ENCODE measurements at places on chromosomes 5 and 9.

DNA sequence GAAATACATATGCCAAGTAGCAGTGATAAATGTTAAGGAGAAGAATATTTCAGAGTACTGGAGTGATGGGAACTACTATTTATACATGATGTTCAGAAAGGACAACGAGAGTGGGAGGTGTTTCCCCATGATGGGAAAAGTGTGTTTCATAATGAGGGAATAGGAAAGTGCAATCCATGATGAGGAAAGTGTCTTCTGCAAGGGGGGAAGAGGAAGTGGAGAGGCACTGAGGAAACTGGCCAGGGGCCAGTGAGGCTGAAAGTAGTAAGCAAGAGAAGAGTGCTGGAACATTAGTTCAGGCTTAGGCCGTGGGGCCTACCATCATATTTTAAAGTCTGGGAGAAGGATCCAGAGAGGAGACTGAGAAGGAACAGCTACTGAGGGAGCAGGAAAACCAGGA is 327.2 kb downstream of the SLF1 start:
- no peak for DNase-seq

- no peak for DNase-seq
These were observed 62.9 kb upstream of the IRX4 start for GRCh38 chr5:1945606-1946005.

DNA sequence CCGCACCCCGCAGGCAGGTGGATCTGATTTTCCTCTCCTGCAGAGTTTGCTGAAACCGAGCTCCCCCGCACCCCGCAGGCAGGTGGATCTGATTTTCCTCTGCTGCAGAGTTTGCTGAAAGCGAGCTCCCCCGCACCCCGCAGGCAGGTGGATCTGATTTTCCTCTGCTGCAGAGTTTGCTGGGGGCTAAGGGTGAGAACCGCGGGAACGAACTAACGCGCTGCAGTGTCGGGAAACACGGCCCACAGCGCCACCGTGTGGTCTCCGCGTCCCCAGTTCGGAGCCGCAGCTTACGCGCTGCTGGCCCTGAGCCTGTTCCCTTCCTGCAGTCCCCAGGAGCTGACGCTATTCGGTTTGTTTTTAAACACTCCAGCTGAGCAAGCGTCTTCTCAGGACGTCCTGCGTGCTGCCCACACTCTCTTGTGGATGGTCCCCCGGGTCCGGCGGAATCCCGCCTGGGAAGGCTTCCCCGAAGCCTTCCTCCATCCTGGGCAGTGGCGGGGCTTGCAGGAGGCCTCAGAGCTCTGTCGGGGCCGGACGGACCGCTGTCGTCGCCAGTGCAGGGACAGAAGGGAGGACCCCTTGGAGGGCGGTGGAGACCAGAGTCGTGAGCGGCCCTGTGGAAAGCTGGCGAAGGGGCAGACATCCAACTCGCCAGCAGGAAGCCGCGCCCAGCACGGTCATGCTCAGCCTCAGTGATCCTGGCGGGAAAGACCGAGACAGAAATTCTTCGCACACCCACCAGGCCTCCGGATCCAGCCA is 121.2 kb upstream of the LPCAT1 start:
- DNase-seq = peak; percentile 76

- no peak for DNase-seq
These were observed 42.4 kb downstream of the STRBP start for GRCh38 chr9:123225995-123226394.

- no peak for DNase-seq
These were observed 36.2 kb downstream of the PTCD2 start for GRCh38 chr5:72356361-72356760.

DNA sequence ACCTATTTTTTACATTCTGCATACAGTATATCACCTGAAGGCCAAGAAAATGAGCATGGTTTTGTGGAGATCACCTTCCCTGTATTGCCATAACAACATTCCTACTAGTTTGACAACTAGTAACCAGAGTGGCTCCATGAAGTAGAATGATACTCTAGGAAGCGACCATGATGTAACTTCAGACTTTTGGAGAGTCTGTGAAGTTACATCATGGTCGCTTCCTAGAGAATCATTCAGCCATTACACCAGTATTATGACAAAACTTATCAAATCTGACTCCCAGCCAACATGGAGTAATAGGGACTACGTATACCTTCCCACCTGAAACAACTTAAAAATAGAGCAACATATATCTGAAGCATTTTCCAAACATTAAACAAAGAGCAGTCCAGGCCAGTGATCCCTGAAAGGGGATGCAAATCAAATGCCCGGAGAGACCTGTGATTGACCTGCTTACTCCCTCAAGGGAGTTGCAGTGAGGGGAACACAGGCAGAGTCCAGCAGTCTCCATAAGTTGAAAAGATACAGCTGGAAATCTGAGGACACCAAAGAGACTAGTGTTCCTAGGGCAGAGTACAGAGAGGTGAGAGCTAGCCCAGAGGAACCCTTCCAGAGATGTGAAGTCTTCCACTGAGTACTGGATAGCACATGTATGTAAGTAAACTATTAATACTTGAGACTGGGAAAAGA is 7.8 kb downstream of the ECM2 start:
- DNase-seq = no peak

DNA sequence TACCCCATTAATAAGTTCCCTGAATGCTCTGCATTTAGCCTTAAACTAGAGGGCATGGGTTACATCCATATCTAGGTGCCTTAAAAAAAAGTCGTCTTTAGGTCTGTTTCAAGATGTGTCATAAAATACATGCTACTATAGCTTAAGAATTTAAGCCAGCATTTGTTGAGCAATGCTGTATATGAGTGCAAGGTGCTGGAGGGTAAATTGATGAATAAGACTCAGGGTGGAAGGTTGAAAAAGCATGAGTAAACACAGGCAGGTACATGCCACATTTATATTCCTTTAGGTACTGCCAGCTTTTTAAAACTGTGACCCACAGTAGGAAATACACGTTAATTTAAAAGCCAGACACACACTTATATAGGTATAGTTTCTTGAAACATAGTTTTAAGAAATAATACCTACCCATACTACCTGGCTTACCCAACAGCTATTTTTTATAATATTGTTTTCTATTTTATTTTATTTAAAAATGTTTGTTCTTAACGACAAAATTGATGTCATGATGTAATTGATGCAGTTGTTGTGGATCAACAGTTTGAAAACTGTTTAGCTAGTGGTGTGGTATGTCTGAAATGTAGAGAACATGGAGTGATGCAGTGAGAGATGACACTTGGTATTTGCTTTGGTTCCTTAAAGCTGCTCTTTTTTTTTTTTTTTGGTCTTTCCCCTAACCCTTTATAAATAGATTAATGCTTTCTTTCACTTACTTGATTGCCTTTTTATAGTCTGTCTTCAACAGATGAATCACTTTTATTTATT is 3.9 kb downstream of the HMGCR start:
- DNase-seq = no peak

GRCh38 chr5:137486707-137487106 is 12.4 kb downstream of the SPOCK1 start:
- no peak for DNase-seq

DNA sequence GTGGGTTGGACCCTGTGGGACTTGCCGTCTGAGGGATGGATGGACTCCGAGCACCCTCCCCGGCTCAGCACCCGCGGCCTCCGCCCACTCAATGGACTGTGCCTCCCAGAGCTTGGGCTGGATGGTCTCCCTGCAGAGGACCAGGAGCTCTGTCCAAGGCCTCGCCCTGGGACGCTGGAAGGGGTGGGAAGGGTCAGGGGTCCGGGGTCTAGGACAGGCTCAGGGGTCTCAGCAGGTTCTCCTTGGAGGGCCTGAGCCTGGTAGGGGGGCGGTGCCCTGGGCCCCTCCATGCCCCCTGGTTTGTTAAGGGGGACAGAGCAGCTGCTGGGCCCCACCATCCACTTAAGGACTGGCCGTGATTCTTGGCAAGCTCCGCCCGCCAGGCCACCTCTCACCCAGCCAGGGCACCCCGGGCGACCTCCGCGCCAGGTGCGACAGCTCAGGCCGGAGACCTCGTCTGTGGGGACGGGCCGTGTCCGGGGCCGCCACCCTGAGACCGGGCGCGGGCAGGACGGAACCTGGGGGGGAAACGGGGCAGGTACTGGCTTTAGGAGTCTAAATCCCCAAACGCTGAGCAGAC is 29.2 kb downstream of the EXOC3 start:
- no peak for DNase-seq

DNA sequence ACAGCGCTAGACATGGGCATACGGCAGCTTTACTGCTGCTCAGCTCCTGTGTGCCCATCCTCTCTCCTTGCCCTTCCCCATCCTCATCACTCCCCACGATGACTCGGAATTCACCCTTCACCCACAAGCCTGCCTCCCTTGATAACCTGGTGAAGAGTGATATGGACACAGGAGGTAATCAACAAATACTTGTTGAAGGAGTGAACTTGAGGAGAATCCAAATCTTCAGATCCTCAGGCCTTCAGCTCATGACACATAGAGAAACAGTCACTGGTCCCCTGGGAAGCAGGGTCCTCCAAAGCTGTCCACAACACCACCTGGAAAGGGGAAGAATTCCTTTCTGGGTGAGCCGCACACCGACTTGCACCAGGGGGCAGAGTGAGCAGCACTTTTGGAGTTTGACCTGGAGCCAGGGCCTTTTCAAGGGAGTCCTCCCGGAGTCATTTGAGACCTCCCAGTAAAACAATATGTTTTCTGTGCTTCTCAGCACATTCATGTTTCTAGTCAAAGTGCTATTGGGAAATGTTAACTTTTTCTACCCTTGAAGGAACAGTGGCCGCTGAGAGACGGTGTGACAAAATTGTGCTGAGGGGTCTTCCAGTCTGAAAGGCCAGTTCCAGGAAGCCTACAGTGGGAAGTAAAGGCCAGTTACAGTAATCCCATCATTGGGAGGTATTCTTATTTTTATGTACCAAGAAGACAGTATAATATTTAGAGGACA is 332.3 kb downstream of the CWC27 start:
- DNase-seq = no peak

- DNase-seq = no peak
These were observed 50.5 kb downstream of the PDE4D start for GRCh38 chr5:59842999-59843398.

GRCh38 chr5:137622850-137623249 is 113.0 kb downstream of the KLHL3 start:
- no peak for DNase-seq

DNA sequence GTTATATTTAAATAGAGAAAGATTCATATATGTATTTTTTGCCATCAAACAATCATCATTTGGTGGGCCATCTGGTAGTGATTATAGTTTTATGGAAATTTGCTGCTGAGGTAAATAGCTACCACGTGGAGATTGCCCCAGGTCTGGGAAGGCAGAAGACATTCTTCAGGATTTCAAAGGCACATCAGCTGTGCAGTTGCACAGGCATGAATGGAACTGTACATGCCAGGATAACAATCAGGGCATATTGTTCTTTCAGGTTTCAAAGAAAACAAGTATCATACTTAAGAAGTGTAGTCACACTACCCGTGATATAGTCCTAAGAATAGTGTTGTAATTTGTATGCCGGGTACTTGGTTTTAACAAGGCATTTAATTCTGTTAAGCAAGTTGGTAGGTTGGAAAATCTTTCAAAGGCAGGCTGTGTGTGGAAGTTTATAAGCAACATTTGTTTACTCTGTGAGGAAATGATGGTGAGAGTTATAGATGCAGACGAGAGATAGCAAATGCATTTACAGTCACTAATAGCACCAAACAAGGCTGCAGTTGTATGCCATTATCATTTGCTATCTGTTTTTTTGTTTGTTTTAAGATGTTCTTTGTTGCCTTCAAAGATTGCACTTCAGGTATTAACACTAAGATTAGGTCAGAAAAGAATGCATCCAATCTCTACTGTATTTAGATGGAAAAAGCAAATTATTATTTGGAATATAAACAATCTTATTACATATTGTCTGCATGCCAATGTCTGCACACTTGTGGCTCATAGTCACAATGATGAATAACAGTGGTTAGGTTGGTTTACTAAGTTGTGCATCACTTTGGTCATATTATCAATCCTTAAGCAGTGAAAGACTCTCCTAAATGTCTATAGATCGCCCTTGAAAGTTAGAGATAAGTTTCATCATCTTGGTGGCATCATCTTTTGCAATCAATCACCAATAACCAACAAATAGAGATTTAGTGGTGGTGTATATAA is 55.3 kb downstream of the RPS23 start:
- DNase-seq = no peak

- no peak for DNase-seq
These were observed 59.9 kb downstream of the TLE1 start for GRCh38 chr9:81629440-81629839.

GRCh38 chr5:131495536-131496399 is 139.3 kb downstream of the RAPGEF6 start:
- no peak for DNase-seq

- DNase-seq = no peak
These were observed 30.2 kb upstream of the EPB41L4B start for GRCh38 chr9:109351032-109351431.

DNA sequence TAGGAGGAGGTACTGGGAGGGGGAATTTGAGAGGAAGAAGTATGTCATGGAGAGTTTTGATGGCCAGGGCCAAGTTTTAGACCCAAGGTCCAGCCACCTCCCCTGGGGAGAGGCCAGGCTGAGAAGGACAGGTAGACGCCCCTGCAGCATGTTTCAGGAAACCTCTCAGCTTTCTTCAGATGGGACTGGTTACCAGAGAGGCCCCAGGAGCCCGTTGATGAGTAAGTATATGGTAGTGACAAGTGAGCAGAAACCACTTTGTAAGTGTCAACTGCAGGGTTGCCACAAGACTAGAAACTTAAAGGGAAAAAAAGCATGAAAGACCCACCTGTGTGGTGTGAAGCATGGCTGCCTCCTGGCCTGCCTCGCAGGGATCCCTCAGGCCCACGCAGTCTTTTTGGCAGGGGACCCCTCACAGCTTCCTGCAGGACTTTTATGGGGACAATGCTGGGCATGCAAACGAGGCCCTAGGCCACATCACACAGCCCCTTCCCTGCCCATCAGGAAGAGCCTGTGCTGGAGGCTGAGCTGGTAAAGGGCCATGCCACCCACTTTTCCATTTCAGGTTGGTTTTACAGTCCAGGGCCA is 255.9 kb downstream of the FSTL4 start:
- no peak for DNase-seq

- DNase-seq = no peak
These were observed 26.7 kb downstream of the APBA1 start for GRCh38 chr9:69645488-69645887.

DNA sequence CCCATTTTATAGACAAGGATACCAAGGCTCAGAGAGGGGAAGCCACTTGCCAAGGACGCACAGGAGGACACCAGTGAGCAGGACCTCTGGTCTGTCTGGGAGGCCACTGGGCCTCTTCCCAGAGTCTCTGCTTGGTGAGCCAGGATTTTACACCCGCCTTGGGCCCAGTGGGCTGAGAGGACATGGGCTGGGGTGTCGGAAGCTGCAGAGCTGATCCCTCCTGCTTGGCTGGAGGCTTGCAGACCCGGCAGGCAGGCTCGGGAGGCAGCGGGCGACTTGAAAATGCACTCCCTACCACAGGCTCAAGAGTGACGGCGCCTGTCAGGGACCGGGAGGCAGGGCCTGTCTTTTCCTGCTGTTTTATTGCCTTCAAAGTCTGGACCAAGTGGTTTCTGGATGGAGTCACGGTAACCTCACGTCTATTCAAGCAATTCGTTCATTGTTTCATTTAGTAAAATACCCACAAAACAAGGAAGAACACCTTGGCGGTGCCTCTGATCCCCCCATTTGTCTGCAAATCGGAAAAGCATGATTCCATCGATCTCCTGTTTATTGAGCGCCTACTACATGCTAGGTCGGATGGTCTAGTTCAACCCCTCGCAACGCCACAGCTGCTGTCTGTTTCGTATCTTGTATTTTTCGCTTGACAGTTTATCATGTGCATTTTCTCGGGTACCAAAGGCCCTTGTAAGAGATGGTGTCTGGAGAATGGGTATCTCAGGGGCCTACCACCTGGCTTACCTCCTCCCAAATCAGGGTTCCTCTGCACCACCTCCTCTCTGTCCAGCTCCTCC is 108.1 kb upstream of the IER5L start:
- no peak for DNase-seq

All from CD8-positive, alpha-beta T cell (primary cell).